GM12891 (cell line): ENCODE measurements at places on chromosomes 12 and 14.

- peak; percentile 34 for DNase-seq
These were observed 84.6 kb upstream of the CPSF6 start for GRCh38 chr12:69154585-69155363.

- DNase-seq: peak; percentile 56
These were observed 796 bp downstream of the YAF2 start for GRCh38 chr12:42237052-42237852.

DNA sequence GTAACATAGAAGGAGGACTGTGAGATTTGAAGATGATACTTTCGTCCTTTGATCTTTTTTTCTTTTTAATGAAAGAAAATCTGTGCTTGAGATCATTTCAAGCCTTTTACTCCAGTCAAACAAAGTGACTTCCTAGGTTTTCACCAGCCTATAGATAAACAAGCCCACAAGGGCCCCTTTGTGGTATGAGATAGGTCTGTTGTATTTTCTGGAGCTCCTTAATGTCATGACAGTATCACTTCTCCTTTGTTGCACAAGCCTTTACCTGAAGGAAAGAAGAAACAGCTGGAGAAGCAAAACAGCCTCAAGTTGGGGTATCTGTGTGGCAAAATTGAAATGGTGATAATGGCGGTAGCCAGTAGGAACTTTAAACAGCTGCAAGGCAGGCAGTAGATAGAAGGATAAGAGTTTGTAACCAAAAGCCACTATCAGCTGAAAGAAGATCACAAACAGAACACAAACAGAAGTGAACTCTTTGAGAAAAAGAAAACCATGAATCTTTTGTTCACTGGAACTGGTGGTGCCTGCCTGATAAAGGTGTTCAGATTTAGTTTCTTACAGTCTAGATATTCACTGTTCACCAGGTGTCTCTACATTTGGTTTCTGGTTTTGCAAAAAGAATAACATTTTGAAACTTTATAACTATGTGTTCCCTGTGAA, 96.8 kb downstream of the LGR5 start:
- no peak for DNase-seq

GRCh38 chr12:129696405-129696804, 207.4 kb downstream of the TMEM132D start:
- DNase-seq: no peak

DNA sequence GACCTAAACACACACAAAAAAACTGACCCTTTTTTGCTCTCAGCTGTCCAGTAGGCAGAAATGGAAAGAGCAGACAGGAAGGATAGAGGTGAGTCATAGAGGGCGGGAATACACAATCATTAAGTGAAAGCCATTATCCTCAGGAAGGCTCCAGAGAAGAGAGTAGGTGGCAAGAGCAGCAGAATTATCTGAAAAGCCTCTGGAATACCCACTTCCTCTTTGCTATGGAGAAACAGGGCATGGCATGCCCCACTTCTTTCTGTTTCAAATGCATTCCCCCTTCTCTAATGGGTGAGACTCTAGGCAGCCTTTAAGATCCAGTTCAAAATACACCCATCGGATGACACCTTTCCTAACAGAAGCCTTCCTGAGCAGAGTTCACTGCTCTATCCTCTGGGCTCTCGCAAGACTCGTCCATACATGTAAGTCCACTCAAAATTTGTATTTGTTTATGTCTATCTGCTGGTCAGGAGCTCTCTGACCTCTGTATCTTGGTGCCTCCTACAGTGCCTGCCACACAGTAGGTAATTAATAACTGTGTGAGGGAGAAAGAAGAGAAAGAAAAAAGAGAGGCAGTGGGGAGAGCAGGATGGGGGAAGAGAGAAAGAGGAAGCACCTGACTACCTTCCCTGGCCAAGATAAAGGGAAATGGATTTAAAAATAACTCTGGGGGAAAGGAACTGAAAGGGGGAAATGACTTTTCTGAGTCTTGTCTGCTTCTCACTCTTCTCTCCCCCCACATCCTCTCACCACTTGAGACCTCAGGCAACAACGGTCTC, 8.5 kb downstream of the KLHL33 start:
- peak; percentile 58 for DNase-seq

GRCh38 chr14:92905667-92906066, 17.3 kb upstream of the CHGA start:
- no peak for DNase-seq

DNA sequence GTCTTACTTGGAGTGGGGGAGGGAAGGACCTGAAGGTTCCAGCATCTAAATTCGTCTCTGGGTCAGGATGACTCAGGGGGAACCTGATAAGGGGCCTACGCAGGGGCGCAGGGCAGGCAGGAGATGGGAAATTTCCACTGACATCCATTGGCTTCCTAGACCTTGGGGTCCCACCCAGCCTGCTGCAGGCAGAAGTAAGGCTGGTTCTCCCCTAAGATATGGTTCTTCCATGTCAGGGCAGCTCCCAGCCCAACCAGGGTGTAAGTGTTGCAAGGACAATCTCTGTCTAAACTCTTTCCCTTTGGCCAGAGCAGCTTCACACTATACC, 2.1 kb upstream of the NDRG2 start:
- DNase-seq: no peak

GRCh38 chr14:95609398-95609990, 74.6 kb downstream of the GLRX5 start:
- peak; percentile 25 for DNase-seq

DNA sequence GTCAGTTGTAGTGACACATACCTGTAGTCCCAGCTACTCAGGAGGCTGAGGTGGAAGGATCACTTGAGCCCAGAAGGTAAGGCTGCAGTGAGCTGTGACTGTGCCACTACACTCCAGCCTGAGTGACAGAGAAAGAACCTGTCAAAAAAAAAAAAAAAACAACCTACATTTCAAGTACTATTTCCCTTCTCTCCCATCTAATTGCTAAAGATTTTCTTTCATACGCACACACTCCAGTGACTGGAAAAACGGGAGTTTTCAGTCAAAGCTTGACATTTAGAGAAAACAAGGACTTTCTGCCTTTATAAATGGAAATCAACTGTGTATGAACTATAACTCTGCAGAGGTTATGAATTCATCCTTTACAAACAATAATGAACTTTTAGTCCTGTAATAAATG, 25.9 kb downstream of the GPHB5 start:
- no peak for DNase-seq

DNA sequence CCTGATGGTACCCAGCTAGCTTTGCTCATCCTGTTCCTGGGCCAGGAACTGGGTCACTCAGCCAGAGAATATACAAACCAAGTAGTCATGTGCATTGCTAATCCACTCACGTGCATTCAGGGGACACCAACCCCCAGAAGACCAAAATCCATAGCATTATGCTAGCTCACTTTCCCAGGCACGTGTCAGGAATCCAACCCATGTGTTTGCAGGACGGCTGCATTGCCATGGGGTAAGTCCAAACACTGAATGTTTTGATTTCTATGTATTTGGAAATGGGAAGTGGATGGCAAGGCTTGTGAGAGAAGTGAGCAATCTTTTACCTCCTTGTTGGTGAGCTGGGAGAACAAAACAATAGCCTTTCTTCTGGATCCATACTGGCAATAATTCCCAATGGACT, 87.1 kb upstream of the FOXN3 start:
- DNase-seq: no peak

DNA sequence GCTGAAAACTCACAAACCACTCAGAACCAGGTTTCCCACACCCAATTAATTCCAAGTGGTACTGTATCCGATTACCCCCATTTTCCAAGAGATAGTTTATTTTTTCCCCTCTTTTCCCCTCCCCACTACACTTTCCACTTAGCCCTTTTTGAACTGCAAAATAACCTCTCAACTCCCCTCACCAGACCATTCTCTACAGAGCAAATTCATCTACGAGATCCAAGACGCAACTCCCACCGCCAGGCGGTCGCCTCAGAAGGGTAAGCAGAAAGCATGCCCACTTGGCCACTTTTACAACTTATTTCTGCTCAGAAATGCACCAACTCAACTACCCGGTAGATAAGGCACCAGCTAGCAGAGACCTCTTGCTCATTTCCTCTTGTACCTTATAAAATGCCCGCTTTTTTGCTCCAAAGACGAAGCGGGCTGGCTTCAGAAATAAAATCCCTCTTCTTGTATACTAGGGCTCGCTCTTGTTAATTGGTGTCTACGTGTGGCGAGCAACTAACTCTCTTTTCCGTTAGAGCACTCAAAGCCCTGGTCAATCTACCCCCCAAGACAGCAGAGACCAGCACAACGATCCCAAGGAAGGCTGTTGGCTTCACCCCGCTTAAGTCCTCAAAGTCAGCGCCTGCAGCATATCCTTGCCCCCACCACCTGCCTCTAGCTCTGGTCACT, 910 bp upstream of the SRP54 start:
- no peak for DNase-seq

DNA sequence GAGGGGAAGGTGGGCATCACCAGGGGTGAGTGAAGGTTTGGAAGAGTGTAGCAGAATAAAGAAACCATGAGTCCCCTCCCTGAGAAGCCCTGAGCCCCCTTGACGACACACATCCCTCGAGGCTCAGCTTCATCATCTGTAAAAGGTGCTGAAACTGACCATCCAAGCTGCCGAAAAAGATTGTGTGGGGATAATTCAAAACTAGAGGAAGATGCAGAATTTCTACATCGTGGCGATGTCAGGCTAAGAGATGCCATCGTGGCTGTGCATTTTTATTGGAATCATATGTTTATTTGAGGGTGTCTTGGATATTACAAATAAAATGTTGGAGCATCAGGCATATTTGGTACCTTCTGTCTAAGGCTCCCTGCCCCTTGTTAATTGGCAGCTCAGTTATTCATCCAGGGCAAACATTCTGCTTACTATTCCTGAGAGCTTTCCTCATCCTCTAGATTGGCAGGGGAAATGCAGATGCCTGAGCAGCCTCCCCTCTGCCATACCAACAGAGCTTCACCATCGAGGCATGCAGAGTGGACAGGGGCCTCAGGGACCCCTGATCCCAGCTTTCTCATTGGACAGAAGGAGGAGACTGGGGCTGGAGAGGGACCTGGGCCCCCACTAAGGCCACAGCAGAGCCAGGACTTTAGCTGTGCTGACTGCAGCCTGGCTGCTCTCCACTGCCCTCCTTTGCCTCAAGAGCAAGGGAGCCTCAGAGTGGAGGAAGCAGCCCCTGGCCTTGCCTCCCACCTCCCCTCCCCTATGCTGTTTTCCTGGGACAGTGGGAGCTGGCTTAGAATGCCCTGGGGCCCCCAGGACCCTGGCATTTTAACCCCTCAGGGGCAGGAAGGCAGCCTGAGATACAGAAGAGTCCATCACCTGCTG, 7.0 kb downstream of the SERPINA1 start:
- no peak for DNase-seq

GRCh38 chr14:105537580-105538474, 11.4 kb downstream of the TMEM121 start:
- DNase-seq: peak; percentile 96

- no peak for DNase-seq
These were observed 18.1 kb upstream of the SMCO2 start for GRCh38 chr12:27428466-27428865.

DNA sequence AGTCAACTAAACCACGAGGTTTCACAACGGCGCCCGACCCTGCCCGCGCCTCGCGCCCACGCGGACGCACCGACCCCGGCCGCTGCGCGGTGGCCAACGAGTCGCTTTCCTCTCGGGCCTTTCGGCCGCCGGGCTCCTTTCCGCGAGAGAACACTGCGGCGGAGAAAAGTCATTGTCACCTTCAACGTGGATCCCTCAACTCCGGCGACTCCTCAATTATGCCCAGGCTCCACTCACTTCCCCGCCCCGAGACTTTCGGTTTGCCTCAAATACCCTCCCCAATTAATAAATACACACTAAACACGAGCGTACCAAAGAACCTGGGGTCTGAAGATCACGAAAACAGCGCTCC, 450 bp downstream of the SINHCAF start:
- DNase-seq: peak; percentile 18

DNA sequence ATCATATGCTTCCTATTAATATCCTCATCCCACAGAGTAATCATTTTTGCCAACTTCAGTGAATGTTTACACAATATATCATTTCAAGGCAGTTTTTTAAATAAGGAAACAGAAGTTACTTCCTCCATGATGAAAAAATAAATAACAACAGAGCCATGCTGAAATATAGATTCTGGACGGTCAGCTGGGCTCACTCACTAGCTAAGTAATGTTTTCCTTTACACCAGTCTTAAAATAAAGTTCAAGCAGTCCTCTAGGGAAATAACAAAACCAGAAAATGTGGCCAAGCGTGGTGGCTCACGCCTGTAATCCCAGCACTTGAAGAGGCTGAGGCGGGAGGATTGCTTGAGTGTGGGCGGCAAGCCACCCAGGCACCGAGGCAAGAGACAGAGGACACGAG, 28.7 kb downstream of the AICDA start:
- no peak for DNase-seq

- DNase-seq: no peak
These were observed 346.9 kb upstream of the SFSWAP start for GRCh38 chr12:131363841-131364495.

DNA sequence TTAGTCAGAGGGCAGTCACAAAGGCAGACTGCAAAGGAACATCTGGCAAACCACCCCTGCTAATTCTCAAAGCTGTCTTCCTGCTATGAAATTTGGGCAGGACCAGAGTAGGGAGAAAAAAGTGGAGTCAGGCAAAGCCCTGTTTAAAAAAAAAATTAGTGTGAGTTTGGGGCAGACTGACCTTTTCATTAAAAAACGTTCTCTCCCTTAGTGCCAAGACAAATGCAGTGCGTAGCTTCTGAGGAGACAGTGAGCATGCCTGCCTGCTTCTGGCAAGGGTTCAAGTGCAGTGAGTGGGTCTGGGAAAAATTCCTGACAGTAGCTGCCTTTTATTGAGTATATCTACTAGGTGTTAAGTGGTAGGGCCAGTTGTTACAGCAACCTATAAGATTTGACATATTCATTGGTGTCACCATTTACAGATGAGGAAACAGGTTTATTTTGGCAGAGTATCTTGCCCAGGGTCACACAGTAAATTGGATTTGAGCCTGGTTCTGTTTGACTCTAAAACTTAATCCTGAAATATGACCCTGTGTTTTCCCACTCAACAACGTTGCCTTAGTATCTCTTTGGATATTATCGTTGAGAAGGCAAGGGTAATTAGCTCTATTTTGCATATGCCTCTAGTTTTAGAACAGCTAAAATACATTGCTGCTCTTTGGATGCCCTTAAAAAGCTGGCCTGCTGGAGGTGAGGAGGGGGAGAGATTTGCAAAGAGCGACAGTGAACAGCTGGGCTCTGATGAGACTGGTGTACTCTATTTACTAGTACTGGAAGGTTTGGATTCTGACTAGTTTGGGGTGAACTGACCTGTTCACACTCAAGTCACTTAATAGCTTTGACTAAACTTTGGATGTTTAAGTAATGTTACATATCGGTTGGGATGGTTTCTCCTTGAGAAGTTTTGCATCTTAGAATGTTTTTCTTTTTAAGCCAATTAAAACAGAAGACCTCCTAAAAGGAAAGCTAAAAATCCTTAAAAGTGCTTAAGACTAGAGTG, 72.8 kb downstream of the PAPOLA start:
- DNase-seq: no peak

GRCh38 chr12:123741937-123742572, 20.0 kb upstream of the DNAH10 start:
- DNase-seq: no peak
